ENCODE measurements at places on chromosomes 5 and 9.

DNA sequence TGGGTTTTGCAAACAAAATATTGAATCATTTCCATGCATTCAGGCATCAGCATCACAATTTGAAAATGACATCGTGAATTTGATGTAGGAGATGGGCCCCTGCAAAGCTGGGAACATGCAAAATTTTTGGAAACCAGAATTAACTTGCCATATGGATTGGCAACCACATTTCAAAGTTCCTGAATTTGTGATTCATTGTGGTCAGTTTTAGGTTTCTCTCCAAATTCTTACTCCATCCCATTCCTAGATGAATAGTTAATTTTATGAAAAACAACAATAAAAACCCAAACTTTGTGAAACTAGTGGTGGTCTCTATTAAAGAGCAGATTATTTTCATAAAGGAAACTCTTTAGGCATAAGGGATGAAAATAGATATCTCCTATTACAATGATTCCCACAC lies 107.8 kb upstream of the SLIT3 start:
- H3K27ac ChIP-seq: no peak overlapping the region
- no peak overlapping the region for H3K4me3 ChIP-seq
- peaks cover 3% of the 10 kb centered on the region for H3K27me3 ChIP-seq
- H3K36me3 ChIP-seq: no peaks in the 10 kb centered on the region
- no peaks in the 10 kb centered on the region for H3K4me1 ChIP-seq

- no peak overlapping the region for H3K4me3 ChIP-seq
- no peaks in the 10 kb centered on the region for H3K27me3 ChIP-seq
- DNase-seq: no peak
- no peaks in the 10 kb centered on the region for H3K4me1 ChIP-seq
- no peak overlapping the region for H3K27ac ChIP-seq
These were observed 263.5 kb downstream of the TAF11L14 start for GRCh38 chr5:17897776-17898175.

- H3K4me1 ChIP-seq: no peaks in the 10 kb centered on the region
- DNase-seq: no peak
- H3K4me3 ChIP-seq: no peak overlapping the region
These were observed 122.2 kb upstream of the EFNA5 start for GRCh38 chr5:107792940-107793339.

DNA sequence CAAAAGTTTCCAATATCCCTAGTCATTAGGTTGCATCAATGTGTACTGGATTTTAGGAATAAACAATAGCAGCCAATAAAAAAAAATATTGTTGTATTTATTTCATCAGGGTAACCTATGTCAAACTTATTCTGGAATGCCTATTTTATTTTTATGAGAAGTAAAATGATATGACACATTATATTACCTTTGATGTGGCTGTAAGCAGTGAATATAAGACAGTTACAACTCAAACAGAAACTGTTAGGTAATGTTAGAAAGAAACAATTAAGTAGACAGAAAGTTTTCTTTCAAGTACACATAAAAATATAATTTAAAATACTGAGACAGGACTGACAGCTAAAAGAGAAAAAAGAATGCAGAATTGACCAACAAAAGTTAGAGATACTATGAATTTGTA lies 65.5 kb downstream of the GNG10 start:
- H3K27ac ChIP-seq: no peak overlapping the region

GRCh38 chr9:126459965-126460843 lies 133.6 kb downstream of the MVB12B start:
- H3K36me3 ChIP-seq: no peaks in the 10 kb centered on the region
- no peak overlapping the region for H3K4me3 ChIP-seq
- no peak overlapping the region for H3K27ac ChIP-seq
- H3K27me3 ChIP-seq: peaks cover 33% of the 10 kb centered on the region

GRCh38 chr5:19584131-19584530 lies 403.9 kb downstream of the CDH18 start:
- DNase-seq: no peak
- H3K27me3 ChIP-seq: no peaks in the 10 kb centered on the region
- no peak overlapping the region for H3K4me3 ChIP-seq
- no peaks in the 10 kb centered on the region for H3K36me3 ChIP-seq
- H3K27ac ChIP-seq: no peak overlapping the region

DNA sequence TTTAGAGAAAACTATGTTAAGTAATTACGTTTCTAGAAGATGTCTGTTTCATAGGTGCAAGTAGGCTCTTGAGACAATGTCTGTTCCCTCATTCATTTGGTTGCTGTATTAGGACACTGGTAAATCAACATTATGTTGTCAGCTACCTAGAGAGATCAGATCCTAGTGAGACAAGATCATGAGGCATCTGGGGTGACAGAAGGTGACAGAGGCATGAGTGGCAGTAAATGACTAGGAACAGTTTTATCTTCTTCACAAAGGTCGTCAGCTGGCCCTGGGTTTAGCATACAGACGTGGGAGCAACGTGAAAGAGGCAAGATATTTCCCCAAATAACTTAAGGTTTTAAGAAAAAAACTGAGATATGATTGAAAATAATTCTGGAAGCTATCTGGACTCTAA lies 1926.3 kb upstream of the WWC1 start:
- no peak overlapping the region for H3K4me3 ChIP-seq
- no peaks in the 10 kb centered on the region for H3K27me3 ChIP-seq
- H3K36me3 ChIP-seq: no peaks in the 10 kb centered on the region

- no peaks in the 10 kb centered on the region for H3K27me3 ChIP-seq
- H3K4me3 ChIP-seq: peak overlapping the region; percentile 41
- H3K36me3 ChIP-seq: no peaks in the 10 kb centered on the region
- no peak overlapping the region for H3K27ac ChIP-seq
These were observed 25.3 kb downstream of the ZDHHC11B start for GRCh38 chr5:759111-759751.
